ENCODE measurements at places on chromosomes 6 and 20.

- DNase-seq = no peak
Observed at GRCh38 chr6:50128420-50129005, 78.8 kb upstream of the DEFB112 start.

GRCh38 chr20:51019656-51020592 is 3.0 kb downstream of the KCNG1 start:
- no peak for DNase-seq

- no peak for DNase-seq
Observed at GRCh38 chr6:3876101-3876500, 26.9 kb downstream of the FAM50B start.

GRCh38 chr20:48846516-48847492 is 19.0 kb upstream of the PREX1 start:
- no peak for DNase-seq

DNA sequence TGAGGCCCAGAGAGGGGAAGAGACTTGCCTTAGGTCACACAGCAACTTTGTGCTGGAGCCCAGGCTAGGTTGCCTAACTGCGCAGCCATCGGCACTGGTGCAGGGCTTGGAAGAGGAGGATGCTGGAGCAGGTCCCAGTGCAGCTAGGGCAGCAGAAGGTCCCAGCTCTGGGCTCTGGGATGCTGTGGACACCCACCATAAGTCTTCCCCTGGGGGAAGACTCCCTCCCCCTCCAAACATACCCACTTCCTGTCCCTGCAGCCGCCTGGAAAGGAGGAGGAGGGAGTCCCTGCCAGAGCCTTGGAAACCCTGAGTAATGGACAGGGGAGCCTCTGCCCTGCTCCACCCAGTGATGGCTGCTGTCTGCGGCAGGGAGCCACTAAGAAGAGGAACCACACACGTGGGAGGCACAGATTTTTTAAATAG is 93.6 kb downstream of the NCR2 start:
- DNase-seq = no peak

- DNase-seq = no peak
Observed at GRCh38 chr6:23413327-23414050, 712.5 kb upstream of the NRSN1 start.

DNA sequence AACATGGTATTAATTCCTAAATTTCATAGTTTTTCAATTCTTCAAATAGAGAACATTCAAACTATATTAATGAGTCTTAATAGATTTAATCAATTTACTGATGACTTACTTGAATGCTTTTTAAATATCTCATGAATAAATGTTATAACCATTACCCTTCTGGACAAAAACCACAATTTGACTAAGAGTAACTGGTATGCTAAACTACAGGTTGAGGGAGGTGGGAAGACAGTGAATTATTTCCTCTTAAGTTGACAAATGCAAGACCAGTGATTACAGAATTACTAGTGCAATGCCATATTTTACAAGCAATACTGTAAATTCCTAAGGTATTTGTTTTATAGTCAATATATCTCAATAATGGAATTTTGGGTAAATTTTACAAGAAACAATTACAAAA is 65.1 kb downstream of the REV3L start:
- no peak for DNase-seq

GRCh38 chr6:86949771-86950170 is 12.4 kb downstream of the HTR1E start:
- DNase-seq = no peak

Data from NCI-H1436 treated with DMSO at 0.1 percent for 48 hours (cell line).